ENCODE measurements at places on chromosomes 13 and 19. TPM values are rescaled to one million over a fixed set of nuclear protein-coding genes. Genes with fewer than 3 reads are reported as not detected.

DNA sequence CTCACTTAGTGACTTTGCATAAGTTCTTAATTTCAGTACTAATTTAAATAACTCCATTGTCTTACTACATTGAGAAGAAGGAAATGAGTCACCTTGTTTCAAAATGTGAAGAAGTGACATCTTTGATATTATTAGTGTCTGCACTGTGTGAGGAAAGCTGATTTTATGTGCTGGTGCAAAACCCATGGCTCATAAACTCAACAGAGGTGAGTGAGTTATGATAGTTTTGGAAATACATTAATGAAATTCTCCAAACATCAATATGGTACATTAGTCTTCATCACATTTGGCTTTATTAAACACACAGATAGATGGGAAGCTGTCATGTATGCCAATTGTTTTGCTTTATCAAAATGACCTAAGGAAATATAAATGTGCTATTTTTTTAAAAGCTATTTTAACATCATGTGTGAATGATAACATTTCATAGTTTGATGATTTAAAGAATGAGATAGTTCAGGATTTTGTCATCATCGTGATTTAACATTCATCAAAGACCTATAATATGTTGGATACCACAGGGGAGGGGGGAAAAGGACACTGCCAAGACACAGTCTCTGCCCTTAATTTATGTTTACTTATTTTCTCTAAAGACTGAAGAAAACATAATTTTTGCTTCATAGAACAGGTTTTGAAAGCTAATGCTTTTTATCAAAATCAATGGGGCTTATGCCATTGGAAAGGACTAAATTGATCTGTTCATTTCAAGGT, 902.3 kb upstream of the SLITRK1 start:
- no peak for DNase-seq

DNA sequence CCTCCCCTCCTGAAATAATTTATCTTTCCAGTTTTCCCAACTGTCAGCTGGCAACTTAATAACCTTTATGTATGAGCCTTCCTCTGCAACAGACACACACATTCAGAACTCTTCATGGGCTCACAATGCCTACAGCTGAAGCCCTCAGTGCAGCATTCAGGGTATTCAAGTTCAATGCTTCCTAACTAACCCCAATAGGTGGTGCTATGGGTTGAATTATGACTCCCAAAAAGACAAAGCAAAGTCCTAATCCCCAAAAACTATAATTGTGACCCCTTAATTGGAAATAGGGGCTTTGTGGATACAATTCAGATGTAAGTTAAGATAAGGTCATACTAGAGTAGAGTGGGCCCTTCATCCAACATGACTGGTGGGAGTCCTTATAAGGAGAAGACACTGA, 202.2 kb downstream of the SUCLA2 start:
- DNase-seq: no peak

DNA sequence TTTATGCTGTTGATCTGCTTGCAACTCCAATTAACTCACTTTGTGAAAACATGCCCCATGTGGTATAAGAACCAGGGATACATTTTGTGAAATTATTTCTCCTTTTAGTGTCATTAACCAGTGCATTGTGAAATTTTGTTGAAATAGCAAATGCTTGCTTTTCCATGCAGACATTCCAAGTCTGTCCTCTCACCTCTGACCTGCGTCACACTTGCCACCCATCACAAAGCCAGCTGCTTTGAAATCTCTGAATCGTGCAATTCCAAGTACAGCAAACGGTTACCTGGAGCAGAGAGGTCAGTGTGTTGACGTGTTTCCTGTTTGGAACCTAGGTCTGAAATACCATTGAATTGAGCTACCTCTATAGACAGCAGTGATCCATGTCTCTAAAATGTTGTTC, 4.9 kb upstream of the SLC25A15 start:
- no peak for DNase-seq

DNA sequence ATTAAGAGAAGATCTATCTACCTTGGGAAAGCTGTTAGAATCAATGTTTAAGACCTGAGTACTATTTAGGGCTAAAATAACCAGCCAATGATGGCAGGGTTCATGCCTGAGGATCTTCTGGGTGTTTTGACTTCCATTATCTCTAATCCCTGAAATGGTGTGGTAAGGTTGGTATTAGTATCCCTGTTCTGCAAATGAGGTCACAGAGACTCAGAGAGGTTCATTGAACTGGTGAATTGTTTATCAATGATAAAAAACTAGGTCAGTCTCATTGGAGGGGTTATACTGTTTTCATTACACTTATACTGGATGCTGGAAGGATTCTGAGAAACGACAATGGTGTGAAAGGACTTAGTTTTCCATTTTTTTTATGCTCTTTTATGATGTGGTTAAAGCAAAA, 264.8 kb downstream of the KLF5 start:
- no peak for DNase-seq

- no peak for DNase-seq
Measured at GRCh38 chr19:12790628-12791344, 500 bp upstream of the JUNB start.

- DNase-seq: no peak
Measured at GRCh38 chr19:39097299-39097698, 13.1 kb downstream of the ACP7 start.

DNA sequence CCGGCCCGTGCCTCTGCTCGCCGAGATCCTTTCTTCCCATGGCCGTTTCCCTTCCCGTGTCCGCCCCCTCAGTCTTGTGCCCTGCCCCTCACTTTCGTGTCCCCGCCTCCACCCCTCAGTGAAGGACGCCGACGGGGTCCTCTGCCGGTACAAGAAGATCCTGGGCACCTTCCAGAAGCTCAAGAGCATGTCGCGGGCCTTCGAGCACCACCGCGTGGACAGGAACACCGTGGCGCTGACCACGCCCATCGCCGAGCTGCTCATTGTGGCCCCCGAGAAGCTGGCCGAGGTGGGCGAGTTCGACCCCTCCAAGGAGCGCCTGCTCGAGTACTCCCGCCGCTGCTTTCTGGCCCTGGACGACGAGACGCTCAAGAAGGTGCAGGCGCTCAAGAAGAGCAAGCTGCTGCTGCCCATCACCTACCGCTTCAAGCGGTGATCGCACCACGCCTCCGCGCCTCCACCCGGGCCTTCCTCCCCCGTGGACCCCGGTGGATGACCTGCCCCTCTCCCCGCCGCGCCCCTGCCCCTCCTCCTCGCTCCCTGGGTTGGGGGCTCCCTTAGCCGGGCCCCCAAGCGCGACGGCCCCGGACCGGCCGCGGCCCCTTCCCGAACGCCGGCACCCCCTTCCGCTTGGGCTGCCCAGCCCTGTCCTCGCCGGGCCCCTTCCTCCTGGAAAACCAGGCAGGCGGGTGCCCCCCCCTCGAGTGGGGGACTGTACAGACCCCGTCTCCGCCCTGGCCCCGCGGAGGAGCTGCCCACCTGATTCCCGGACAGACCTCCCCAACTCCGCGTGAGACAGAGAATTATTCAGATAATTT, 2.3 kb upstream of the U2AF2 start:
- DNase-seq: no peak

Gene S1PR5
- total RNA-seq: not detected

- no peak for DNase-seq
Measured at GRCh38 chr13:30132623-30133553, 174.5 kb downstream of the KATNAL1 start.

Gene EFNA2
- total RNA-seq: not detected

Gene RFPL4A
- total RNA-seq: not detected

DNA sequence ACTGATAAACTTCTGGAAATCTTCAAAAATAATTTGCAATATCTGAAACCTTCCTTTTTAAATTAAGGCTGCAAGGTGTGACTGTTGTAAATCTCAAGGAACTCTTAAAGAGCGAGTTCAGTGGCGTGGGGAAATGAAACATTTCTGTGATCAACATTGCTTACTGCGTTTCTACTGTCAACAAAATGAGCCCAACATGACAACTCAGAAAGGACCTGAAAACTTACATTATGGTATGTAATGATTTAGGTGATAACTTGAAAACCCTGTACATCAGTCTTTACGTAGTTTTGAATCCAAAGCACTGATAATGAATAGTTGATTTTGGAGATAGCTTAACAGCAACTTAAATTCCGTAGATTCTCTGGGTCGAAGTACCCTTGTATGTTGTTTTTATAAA, 92.8 kb downstream of the ZMYM2 start:
- no peak for DNase-seq

GRCh38 chr13:35953537-35954206, 177.5 kb downstream of the DCLK1 start:
- no peak for DNase-seq

DNA sequence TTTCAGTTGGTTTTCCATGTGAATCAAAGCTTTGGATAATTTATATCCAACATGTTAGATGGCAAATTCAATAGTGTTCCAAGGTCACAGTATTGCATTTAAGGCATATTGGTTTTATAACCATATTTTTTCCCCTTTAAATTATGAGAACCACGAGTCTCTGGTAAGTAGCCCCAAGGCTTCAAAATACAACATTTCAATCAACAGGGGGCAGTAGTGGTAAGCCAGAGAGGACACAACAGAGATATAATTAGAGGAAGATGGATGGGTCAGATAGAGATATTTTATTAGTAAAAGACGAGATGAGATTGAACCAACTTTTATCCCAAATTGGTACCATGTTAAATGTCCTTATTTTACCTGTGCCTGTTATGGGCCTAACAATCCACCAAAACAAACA, 53.1 kb downstream of the KL start:
- DNase-seq: no peak

Gene CEACAM19
- 0.15 TPM for total RNA-seq

GRCh38 chr19:38387550-38388348, at the start of gene GGN:
TSS of gene GGN (minus strand) at chr19:38388034. CDS start at chr19:38387261, 773 bp downstream.
- DNase-seq: no peak
